ENCODE measurements at places on chromosomes 1 and 21.

DNA sequence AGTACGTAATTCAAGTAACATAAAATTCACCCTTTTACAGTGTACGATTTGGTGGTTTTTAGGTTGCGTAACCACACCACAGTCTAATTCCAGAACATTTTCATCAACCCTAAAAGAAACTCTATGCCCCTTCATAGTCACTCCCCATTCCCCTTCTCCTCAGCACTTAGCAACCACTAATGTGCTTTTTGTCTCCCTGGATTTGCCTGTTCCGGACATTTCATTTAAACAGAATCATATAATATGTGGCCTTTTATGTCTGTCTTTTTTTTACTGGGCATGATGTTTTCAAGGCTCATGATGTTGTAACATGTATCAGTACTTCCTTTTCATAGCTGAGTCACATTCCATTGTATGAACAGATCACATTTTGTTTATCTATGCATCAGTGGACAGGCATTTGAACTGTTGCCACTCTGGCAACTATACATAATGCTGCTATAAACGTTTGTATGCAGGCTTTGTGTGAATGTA lies 20.8 kb downstream of the OBSCN start:
- no peak for DNase-seq

DNA sequence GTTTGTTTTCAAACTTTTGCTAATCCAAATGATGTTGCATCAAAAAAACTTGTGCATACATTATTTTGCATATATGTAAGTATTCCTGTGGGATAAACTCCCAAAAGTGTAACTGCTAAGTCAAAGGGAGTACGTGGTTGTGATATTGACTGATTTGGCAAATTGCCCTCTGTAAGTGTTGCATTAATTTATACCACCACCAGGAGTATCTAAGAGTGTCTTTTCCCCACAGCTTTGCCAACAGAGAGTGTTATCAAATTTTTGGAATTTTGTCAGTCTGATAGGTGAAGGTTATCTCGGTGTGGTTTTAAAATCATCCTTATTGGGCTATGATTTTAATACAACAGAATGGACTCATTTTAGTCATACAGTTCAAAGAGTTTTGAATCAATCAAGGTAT lies 30.1 kb upstream of the PARP1 start:
- no peak for DNase-seq

GRCh38 chr1:18475234-18475905 lies 5.4 kb upstream of the KLHDC7A start:
- DNase-seq, result no peak

GRCh38 chr1:30316056-30316455 lies 407.3 kb downstream of the MATN1 start:
- no peak for DNase-seq

DNA sequence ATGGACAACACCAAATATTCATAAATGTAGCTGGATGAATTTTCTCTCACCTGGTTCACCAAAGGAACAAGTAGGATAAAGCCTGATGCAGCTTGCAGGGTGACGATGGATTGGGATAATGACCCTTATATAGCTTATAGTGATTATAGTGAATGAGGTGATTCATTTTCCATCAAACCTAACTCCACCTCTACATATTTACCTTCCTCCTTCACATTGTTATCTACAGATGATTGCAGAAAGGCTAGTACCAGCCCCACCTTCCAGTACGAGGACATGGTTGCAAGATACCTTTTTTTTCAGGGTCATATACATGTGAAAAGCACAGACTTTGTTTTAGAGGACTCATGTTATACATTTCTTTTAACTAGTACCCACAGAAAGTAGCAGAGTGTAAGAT lies at the start of gene FLG2:
FLG2 (minus strand) TSS at position 101 of the 400 bp plus-strand sequence. CDS start 1,122 bp downstream, outside the sequence.
- no peak for DNase-seq

- no peak for DNase-seq
These were observed 123.4 kb downstream of the CRYAA start for GRCh38 chr21:43292041-43292865.

GRCh38 chr21:29166323-29166722 lies 35.9 kb downstream of the MAP3K7CL start:
- DNase-seq, result no peak

GRCh38 chr1:216984536-216984935 lies 261.3 kb upstream of the ESRRG start:
- DNase-seq, result no peak

DNA sequence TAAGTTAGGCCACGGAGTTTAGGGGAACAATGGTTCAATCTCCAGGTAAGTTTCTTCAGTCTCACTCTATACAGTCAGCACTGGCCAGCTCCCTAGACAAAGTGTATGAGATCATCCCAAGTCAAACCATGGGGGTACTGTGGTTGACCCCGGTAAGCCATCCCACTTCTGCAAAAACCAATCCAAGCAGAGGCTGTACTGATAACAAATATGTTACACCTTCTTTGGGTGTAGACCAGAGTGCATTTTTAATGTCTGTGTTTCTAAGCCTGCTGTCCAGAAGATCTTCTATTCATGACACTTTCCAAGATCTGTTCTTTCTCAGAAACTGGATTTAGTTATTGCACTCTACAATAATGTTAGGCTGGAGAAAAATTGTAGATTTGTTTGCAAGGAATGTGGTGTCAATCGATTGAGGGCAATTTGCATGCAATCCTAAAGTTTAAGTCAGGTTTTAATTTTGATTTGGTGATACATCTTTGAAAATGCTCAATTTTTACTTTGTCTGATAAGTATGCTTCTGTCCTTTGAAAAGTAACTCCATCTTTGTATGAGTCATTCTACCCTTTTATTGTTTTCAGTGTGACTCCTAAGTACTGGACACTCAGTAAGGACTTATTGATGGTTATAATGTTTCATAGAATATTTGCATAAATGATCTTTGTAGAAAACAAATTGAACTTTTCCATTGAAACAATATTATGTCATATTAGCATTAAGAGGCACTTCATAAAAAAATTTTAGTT lies 152.4 kb downstream of the HLX start:
- no peak for DNase-seq

GRCh38 chr1:31691951-31692350 lies 11.9 kb downstream of the COL16A1 start:
- no peak for DNase-seq

DNA sequence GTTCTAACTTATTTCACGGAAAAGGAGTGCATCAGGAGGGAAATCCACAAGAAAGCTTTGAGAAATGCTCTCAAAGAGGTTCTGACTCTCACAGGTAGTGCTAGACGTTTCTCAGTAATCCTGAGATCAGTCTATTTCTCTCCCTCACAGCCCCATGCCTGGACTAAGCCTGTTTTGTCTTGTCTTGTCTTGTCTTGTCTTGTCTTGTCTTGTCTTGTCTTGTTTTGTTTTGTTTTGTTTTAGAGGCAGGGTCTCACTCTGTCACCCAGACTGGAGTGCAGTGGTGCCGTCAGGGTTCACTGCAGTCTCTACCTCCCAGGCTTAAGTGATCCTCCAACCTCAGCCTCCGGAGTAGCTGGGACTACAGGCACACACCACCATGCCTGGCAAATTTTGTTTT lies 133.3 kb upstream of the SGIP1 start:
- no peak for DNase-seq

DNA sequence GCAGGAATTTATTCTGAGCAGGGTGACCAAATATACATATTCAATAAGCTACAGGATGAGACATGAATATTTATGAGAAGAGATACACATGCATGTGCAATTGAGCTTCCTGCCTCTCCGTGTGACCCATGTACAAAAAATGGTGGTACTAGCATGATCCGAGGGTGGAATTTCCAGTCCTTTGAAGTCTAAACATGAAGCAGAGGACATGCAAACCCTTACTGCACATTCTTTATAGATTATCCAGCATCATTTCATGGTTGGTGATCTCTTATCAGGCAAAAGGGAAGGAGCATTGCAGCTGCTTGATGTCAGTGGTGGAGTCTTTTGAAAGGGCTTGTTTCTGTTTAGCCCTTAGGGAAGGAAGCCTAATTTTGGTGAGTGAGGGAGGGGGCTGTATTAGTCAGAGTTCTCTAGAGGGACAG lies 448.6 kb downstream of the SETD4 start:
- no peak for DNase-seq

GRCh38 chr1:154141240-154141639 lies 13.6 kb downstream of the NUP210L start:
- DNase-seq, result no peak

GRCh38 chr1:154157520-154158306 lies 2.8 kb upstream of the NUP210L start:
- peak; percentile 81 for DNase-seq

GRCh38 chr1:94892604-94893254 lies 34.2 kb downstream of the CNN3 start:
- DNase-seq, result no peak

- no peak for DNase-seq
These were observed 26.4 kb downstream of the ILDR2 start for GRCh38 chr1:166948856-166949350.

- DNase-seq, result peak; percentile 79
These were observed 39.5 kb downstream of the PTPRC start for GRCh38 chr1:198678301-198678836.

DNA sequence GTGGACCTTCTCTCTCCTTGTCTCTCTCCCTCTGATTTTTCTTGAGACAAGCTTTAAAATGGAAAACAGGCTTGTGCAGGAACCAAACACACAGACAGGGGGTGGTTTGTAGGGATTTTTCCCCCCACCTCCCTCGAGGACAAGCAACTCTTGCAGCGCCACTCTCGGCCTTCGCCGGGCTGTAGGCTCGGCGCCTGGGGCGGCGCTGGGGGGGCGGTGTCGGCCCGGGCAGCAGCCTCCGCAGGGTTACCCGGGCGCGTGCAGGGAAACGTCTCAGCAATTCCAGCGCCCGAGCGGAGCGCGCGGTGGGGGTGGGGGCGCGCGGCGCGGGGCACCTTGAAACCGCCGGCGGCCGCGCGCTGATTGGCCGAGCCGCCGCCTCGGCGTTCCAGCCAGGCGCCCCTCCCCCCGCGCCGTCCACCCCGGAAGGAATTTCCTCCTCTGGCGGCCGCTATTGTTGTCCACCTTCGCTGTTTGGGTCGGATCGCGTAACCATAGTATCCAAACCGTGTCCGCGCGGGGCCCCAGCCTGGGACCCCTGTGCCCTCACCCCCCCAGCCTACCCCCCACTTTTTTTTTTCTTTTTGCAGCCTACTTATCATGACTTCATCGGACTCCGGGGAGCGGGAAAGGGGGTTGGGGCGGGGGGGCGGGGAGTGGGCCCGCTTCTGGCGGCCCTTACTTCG lies 59.8 kb upstream of the ACOT11 start:
- peak; percentile 81 for DNase-seq

DNA sequence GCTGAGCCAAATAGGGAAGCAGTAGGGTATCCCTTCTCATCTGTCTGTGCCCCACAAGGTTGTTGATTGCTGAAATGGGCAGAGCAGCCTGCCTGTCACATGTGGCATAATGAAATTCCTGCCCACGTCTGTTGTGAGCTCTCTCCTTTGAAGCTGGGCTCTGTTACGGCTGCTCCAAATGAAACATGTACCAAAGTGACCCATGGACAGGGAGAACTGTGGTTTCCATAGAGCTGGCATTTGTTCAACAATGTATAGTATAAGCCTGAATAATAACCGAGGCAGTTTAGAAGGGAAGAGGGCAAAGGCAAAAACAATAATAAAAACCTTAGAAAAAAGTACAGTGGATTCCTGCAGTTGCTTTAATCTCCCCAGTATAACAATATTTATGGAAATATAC lies 149.7 kb downstream of the LYPLAL1 start:
- no peak for DNase-seq

DNA sequence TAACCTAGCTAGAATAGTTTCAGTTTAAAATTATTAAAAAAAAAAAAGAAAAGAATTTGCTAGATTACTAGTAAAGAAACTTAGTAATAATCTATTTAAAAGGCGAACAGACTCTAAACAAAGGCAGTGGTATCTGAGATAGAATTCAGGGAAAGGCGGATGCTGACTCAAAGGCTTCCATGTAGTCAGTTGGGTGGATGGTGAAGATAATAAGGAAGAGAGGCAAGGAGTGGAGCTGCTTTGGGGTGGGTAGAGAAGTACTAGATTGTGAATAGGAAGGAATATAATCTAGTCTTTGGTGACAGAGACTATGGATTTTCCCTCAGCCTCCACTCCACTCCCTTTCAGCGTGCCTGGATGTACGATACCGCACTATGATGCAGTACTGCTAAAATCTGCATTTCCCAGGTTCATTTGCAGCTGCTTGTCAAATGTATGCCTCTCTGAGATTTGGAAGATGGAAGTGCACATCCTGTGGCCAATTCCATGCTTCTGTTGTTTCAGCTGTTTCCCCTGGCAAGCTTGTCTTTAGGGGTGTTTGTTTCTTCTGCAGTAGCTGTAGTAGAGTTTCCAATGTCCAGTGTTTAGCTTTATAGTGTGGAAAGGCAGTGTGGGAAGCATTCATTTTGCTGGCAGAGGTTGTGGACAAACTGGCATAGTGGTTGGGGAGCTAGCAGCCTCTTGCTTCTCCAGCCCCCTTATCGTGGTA lies 184.6 kb upstream of the NRIP1 start:
- DNase-seq, result no peak

DNA sequence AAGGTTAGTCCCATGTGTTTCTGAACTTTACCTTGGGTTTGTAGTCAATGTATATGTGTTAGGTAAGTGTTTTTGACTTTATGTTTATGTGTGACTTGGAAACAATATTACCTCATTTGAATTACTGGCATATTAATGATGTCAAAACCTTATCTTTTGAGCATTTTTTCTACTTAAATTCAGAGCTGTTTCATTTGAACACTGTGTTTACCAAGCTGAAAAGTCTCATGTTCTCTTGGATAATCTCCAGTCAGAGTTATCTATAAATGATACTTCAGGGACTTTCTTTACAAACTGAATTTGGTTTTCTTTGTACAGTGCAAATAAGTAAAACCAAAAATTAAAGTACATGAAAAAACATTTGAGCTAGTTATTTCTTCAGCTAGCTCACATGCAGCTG lies 30.0 kb downstream of the ADAMTS1 start:
- no peak for DNase-seq

DNA sequence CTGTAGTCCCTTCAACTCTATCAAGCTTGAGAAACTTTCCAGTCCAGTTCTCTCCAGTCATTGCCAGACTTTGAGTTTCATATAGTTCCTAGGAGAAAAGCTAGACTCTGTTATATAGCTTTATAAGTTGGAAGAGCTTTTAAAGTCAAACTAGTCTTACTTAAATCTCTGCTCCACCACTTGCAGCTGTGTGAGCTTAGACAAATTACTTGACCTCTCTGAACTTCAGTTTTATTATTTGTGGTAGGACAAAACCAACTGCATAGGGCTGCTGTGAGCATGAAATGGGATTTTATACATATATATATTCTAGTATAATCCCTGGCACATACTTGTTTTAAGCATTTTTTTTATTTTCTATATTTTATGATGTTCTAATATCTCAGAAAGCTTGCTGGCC lies 338.7 kb upstream of the NR5A2 start:
- no peak for DNase-seq

GRCh38 chr1:206472454-206472853 lies 2.2 kb downstream of the IKBKE start:
- DNase-seq, result peak; percentile 74

GRCh38 chr1:19872190-19872589 lies 10.0 kb upstream of the OTUD3 start:
- DNase-seq, result no peak

Measured in CD4-positive, alpha-beta T cell treated with Interleukin-15 for 1 hour (primary cell).